ENCODE measurements at places on chromosomes 2 and 18.

GRCh38 chr2:71688530-71688929, 235.2 kb downstream of the DYSF start:
- no peak for DNase-seq

DNA sequence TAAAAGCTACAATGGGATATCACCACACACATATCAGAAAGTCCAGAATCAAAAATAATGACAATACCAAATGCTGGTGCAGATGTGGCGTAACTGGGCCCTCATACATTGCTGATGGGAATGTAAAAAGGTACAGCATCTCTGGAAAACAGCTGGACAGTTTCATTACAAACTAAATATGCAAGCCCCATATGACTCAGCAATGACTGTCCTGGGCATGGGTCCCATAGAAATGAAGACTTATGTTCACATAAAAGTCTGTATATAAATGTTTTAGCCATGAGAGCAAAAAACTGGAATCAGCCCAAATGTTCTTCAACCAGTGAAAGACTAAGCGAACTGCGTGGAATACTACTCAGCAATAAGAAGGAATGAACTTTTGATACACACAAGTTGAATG, 56.7 kb downstream of the ALPK2 start:
- DNase-seq = no peak

DNA sequence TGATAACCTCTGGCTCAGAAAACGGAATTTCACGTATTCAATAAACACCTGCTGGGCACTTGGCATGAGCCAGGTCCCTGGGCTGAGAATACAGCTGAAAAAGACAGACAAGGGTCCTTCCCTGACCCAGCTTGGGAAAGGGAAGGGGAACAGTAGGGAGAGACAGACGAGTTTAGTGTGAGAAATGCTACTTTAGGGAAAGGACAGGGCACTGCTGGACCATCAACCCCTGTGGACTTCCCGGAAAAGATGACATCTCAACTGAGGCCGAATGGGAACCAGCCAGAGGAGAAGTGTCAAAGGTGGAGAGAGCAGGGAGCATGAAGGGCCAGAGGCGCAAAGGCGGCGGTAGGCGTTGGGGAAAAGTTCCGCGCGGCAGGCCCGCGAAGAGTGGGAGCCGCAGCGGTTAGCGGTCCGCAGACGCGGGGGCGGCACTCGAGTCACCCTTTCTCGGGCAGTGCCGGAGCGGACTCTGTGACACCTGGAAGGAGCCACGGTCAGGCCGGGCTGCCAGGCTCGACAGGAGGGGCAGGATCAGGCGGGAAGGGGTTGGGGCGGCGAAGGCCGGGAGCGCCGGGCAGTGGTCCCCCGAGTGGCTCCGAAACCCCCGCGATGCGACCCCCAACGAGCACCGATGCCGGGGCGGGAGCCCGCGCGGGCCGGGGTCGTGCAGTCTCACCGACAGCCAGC, 519 bp downstream of the TEX261 start:
- DNase-seq = no peak

DNA sequence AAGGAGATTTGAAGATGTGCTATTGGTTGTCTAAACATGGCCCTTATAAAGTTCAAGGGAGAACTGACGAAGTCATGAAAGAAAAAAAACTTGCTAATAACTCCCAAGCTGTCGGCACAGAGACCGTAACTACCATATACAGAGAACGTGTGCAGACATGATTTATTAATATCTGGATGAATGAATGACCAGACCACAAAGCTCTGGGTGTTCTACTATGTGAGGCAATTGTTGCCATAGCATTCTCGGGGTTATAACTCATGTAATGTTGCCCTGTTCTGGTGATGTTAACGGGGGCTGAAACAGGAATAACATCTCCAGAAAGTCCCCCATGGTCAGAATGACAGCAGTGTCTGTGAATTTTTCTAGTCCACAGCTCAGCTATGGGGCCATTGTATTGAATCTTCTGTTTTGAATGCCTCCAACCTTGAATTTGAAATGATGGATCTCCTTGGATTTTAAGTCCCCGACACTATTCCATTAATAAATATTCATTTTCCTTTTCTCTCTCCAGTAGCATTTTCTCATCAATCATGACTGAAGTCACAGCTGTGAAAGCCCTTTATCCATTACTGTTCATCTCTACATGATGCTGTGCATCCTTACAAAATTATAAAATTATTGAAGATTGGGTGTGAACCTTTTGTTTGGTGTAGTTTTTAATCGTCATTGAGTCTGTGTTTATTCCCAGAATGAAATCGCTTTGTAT, 483.4 kb upstream of the KLHL29 start:
- DNase-seq = no peak

- no peak for DNase-seq
Measured at GRCh38 chr18:63159590-63159989, 160.0 kb downstream of the BCL2 start.

- DNase-seq = no peak
Measured at GRCh38 chr18:48787203-48788151, 163.3 kb downstream of the SMAD7 start.

DNA sequence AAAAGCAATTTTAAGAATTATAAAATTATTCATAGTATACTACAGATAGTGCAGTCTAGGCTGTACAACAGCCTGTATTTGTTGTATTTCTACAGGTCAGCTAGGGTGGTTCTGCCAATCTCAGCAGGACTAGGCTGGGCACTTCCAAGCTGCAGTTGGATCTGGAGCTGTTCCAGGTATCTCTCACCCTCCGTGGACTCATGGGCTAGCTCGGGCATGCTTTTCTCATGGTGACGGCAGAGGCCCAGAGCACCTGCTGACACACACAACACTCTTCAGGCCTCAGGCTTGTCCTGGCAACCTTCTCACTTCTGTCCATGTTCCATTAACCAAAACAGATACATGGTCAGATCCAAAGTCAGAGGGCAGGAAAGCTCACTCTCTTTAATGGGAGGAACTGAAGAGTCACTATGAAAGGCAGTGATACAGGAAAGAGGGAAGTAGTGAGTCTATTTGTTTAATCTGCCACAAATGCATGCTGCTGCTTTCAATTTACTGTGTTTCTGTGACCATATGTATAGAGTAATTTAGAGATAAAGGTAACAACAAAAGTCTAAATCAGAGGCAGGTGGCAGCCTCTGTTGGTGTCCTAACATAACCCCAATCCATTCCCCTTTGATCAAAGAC, 462.4 kb upstream of the ACVR2A start:
- no peak for DNase-seq

- DNase-seq = no peak
Measured at GRCh38 chr2:201130524-201131186, 14.7 kb downstream of the CFLAR start.

- no peak for DNase-seq
Measured at GRCh38 chr2:197445746-197446145, 7.6 kb upstream of the COQ10B start.

GRCh38 chr18:11981192-11981542, at the start of gene IMPA2:
Gene IMPA2 (plus strand): TSS chr18:11981507. CDS start chr18:11981670, 163 bp downstream.
- no peak for DNase-seq

DNA sequence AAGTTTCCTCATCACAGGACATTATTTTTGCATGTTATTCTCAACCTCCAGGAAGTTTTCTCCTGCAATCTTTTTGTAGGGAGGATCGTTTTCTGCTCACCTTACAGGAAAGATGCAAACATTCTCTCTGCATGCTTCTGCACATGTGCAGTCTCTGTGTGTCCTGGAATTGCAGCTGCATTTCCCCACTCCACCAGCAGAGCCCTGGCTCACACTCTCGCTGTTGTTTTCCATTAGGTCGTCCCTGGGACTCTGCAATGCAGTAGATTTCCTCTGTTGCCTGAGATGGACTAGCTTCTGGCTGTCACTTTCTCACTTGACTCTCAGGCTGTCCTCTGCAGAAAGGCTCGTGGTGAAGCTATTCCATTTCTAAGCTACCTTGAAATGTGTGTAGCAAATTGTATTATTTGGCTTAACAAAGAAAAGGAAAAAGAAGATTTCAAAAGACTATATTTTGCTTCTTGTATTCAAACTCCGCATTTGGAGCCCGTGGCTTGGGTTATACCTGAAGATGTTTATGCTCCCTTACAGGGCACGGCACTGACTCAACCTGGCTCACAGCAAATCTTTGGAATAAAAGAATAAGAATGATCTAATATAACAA, 346.7 kb downstream of the RAD51AP2 start:
- DNase-seq = no peak

DNA sequence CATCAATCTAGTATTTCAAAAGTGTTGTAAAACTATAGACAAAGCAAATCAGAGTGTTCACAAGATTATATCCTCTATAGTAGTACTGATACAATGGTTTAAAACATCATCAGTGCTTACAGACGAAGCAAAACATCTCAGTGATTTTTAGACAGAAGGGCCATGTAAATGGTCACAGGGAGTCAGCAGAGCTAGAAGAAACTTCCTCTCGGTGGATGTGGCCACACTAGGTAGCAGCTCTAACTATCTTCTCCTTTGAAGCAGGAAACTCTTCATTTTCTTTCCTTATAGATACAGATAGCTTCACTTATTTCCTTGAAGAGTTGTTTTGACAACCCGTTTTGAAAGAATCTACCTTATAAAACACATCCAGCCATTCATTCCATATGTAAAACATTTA, 80.4 kb upstream of the CD226 start:
- DNase-seq = no peak

GRCh38 chr2:191051825-191052778, 38.1 kb upstream of the STAT1 start:
- no peak for DNase-seq

- DNase-seq = no peak
Measured at GRCh38 chr2:232883116-232883721, 13.2 kb downstream of the SNORC start.

DNA sequence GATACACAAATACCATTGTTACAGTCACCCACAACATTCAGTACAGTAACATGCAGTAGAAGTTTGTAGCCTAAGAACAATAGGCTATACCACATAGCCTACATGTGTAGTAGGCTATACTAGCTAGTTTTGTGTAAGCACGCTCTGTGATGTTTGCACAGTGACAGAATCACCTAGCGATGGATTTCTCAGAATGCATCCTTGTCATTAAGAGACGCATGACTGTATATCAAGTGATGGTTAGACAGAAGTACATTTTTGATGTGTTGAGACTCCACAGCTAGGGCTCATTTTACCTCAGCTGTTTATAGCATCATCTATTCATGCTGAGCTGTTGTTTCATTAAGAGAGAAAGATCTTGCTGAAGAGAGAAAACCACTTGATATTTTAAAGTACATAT, 19.4 kb downstream of the PLEKHA3 start:
- DNase-seq = no peak

GRCh38 chr2:46363535-46364170, 66.4 kb downstream of the EPAS1 start:
- no peak for DNase-seq

Data from activated T-cell treated with anti-CD3 and anti-CD28 coated beads for 4 hours (primary cell).